ENCODE measurements at places on chromosomes 2 and 18.
A peak's percentile ranks its signal among the peaks of the same experiment; 100 is the strongest.

GRCh38 chr18:21650311-21650710 lies 38.2 kb downstream of the SNRPD1 start:
- DNase-seq, result no peak

GRCh38 chr2:129191530-129191929 lies 787.9 kb upstream of the RAB6C start:
- DNase-seq, result no peak

GRCh38 chr2:109352056-109352897 lies 223.3 kb downstream of the SH3RF3 start:
- no peak for DNase-seq

GRCh38 chr2:196324211-196324610 lies 152.8 kb upstream of the STK17B start:
- DNase-seq, result no peak

GRCh38 chr2:69625078-69625795 lies 18.3 kb downstream of the AAK1 start:
- DNase-seq, result no peak

DNA sequence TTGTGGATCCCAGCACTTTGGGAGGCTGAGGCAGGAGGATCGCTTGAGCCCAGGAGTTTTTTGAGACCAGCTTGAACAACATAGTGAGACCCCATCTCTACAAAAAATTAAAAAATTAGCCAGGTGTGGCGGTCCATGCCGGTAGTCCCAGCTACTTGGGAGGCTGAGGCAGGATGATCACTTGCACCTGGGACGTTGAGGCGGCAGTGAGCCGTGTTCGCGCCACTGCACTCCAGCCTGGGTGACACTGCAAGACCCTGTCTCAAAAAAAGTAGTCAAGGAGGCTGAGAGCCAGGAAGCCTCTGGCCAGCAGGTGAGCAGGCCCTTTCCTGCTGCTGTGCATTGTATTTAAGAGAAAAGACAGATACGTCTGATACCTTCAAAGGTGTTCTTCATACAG lies 11.1 kb upstream of the PROC start:
- no peak for DNase-seq

DNA sequence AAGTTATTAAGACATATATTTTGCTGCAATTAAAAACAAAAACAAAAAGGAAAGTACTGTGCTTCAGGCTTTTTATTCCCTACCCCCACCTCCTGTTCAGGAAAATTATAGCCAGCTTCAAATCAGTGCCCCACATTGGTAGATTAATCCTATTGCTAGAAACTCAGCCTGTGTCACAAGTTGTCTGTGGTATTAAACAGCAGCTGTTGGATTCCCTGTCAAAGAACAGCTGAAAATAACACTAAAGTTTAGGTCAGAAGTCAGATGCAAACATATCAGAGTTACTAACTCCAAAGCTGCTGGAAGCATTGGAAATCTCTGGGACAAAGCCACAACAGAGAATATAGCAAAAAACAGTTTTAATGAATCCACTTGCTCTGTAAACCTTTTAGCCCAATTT lies 818 bp upstream of the CCDC141 start:
- peak; percentile 86 for DNase-seq

DNA sequence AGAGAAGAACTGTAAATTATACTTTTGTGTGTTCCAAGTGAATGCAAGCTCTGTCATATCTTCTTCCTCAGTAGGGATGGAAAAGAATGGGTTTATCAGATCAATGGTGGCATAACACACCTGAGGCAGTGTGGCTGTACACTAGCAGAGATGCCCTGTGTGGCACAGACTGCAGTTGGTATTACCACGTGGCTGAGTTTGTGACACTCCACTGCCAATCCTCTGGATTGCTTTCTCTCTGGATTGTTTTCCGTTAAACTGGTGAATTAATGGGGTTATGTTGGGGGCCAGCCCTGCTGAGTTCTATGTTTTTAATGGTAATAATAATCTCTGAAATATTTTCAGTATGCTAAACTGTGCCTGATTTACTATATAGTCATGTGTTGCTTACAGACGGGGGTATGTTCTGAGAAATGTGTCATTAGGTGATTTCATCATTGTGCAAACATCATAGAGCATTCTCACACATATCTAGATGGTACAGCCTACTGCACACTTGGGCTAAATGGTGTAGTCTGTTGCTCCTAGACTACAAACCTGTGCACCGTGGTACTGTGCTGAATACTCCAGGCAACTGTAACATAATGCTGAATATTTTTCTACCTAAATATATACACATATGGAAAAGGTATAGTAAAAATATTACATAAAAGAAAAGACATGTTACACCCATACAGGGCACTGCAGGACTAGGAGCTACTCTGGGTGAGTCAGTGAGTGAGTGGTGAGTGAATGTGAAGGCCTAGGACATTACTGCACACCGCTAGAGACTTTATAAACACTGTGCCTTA lies 84.7 kb upstream of the ST6GAL2 start:
- DNase-seq, result no peak

- DNase-seq, result no peak
These were observed 61.0 kb upstream of the TAF1B start for GRCh38 chr2:9782197-9782719.

DNA sequence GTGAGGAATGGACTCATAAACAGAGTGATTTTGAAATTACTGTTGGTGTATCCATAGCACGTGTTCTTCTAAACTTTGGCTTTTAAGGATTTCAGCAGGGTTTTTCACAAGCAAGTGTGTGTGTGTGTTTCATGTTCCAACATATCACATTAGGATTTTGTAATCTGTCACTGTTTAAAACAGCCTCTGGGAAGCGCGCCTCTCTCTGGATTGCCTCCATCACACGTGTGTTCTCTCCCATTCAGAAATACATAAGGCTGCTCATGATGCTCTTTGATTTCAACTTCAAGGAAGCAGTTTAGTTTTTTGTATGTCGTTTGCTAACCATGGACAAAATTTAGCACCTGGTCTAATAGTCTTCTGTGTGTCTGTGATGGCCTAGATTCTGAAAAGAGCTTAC lies 370.4 kb downstream of the MTX2 start:
- no peak for DNase-seq

GRCh38 chr2:43524177-43524965 lies 71.5 kb downstream of the THADA start:
- DNase-seq, result peak; percentile 81

DNA sequence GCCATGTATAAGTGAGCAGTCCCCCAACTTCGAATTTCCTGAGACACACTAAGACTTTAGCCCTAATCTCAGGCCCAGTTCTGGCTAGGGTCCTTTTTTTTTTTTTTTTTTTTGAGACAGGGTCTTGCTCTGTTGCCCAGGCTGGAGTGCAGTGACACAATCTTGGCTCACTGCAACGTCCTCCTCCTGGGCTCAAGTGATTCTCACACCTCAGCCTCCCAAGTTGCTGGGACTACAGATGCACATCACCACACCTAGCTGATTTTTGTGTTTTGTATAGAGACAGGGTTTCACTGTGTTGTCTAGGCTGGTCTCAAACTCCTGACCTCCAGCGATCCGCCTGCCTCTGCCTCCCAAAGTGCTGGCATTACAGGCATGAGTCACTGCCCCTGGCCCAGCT lies 23.9 kb upstream of the TGIF1 start:
- DNase-seq, result no peak

GRCh38 chr2:30880516-30880915 lies 73.3 kb upstream of the CAPN13 start:
- no peak for DNase-seq

GRCh38 chr2:197675246-197675645 lies at the start of gene RFTN2:
TSS of gene RFTN2 (minus strand) at chr2:197675587. CDS start at chr2:197675458, 129 bp downstream.
- DNase-seq, result peak; percentile 49

- no peak for DNase-seq
These were observed 56.5 kb upstream of the COL5A2 start for GRCh38 chr2:189236066-189236465.

- DNase-seq, result peak; percentile 99
These were observed at the start of gene USP14 for GRCh38 chr18:158128-159036. TSS of gene USP14 (plus strand) at chr18:158557. CDS start at chr18:158699, 142 bp downstream.

DNA sequence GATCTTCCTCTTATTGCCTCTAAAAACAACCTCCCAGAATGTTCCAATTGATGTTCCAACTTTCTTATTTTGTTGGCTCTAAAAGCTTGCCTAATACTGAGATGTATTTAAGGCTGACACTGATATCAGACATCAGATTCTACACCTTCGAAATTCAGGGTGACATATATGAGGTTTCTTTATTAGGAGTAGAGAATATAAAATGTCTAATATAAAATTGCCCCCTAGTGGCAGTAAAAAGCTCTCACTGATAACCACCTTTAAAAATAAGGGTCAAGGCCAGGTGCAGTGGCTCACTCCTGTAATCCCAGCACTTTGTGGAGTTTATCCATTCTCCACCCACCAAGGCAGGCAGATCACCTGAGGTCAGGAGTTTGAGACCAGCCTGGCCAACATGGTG lies 789.7 kb upstream of the SLC39A10 start:
- DNase-seq, result no peak

- peak; percentile 74 for DNase-seq
These were observed 4.6 kb downstream of the PTGR3 start for GRCh38 chr18:75204269-75204731.

GRCh38 chr2:188971432-188971861 lies 2.7 kb upstream of the COL3A1 start:
- DNase-seq, result peak; percentile 90

DNA sequence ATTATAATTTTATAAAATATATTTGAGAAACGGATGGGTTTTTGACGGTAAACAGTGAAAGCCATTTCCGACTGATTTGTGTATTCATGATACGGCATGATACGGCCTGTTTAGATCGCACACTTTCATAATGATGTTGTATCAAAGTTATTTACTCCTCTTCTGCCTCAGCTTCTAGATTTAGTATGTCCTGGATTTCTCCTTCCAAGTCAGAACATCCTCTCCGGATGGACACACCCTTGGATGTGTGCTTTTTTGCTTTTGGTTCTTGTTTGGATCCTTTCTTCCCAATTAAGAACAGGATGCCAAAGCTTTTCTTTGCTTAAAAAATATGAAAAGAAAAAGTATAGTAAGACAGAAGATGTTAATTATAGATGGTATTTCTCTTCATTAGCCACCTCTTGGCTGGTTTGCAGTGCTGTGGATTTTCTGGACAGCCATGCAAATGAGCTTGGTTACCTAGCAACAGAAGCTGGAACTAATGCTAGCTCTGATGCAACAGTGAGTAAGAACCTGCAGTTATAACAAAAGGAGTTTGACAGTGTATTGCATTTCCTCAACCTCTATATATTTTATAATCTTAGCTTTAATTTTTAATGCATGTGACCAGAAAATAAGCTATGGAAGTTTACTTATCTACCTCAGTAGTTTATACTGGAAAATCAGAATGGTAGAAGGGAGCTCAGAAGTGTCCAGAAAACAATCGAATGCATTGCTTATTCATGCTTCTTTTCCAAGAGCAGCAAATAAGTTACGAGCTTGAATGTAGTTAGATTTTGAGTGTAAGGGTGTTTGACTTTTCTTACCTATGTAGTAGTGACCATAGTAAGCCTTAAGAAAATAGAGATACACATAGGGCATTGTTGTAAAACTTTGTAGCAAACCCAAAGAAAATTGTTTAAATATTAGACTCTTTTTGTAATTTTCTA lies 27.9 kb downstream of the RMND5A start:
- DNase-seq, result no peak

DNA sequence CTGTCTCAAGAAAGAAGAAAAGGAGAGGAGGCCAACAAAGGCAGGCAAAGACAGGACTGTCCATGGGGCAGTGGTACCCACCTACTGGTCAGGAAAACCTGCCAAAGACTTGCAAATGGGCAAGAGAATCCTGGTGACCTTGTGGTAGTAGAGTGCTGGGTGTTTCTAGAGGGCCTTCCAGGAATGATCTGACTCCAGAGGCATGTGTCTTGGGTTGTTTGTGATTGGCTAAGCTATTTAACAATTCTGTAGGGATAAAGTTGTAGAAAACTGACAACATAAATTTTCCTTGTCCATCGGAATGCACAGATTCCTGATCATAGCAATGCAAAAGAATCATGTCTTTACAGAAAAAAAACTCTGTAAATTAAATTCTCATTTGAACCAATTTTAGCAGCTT lies 68.5 kb upstream of the ZNF532 start:
- no peak for DNase-seq

GRCh38 chr2:150695451-150696135 lies 208.1 kb upstream of the RND3 start:
- DNase-seq, result peak; percentile 49

DNA sequence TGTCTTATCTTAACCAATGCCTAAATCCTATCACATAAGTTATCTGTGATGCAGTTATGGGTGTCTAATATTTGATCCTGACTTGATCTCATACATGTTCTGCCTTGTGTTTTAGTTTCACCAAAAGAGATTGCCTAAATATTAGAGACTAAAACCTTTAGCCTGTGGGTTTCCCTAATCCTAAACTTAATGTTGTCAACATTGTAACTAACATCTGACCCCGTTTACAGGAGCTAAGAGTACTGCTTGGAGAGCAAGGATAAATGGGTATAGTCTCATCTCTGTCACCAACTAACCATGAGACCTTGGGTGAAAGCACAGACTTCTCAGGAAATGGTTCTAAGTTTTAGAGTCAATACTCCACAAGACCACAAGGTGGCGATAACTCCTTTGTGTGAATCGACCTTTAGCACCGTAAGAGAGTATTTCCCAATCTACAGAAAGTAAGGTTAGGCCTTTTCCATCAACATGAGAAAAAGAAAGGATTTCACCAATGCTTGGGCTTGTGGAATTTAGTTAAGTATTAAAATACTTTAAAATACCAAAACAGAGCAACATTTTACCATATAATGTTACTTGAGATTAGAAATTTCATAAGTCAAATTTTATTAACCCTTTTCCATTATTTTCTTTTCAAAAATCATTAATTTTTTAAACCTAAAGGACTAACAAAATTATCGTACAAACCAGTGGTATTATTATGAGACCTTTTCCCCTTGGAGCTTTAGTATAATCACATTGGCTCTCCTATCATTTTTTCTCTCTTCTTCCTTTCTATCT lies 60.5 kb downstream of the G6PC2 start:
- DNase-seq, result peak; percentile 76

DNA sequence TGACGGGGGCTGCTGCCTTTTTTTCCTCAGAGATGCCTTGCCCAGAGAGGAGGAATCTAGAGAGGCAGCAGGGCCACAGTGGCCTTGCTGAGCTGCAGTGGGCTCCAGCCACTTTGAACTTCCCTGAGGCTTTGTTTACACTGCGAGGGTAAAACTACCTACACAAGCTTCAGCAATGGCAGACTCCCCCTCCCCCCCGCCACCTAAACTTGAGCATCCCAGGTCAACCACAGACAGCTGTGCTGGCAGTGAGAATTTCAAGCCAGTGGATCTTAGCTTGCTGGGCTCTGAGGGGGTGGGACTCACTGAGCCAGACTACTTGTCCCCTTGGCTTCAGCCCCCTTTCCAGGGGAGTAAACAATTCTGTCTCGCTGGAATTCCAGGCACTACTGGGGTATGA lies 11.8 kb downstream of the SYT4 start:
- DNase-seq, result no peak

GRCh38 chr2:237156857-237157779 lies 71.4 kb downstream of the COPS8 start:
- peak; percentile 17 for DNase-seq

DNA sequence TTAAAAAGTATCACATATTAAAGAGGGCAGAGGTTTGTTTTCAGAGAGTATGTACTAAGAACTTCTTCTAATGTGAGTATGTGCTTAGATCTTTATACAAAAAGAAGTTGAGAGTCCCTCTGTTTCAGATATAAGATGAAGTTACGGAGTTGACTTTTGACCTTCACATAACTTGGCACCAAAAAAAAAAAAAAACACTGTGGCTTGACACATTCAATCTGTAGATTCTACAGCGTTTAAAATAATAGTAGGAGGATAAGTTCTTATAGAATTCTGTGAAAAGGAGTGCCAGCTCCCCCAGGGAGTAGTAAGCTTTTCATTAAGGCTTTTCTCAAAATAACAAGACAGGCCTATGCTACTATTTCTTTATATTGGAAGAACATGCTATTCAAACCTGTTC lies 105.4 kb upstream of the LRP1B start:
- DNase-seq, result no peak
